Fibroblast of the aortic adventitia (primary cell): ENCODE measurements at places on chromosomes 4 and X. TPM values are rescaled to one million over a fixed set of nuclear protein-coding genes. Genes with fewer than 3 reads are reported as not detected.
A peak's percentile ranks its signal among the peaks of the same experiment; 100 is the strongest.

Gene PABPC1L2A
- not detected in 2 replicates for total RNA-seq

Gene PASD1
- total RNA-seq = not detected in 2 replicates

Gene CXorf65
- not detected in 2 replicates for total RNA-seq

Gene TMEM164
- total RNA-seq = 7.3 and 11.8 TPM in 2 replicates

Gene MCTS1
- total RNA-seq = 20.6 and 52.1 TPM in 2 replicates

Gene FANCB
- total RNA-seq = 4.0 and 12.7 TPM in 2 replicates

Gene GAGE12F
- not detected in 2 replicates for total RNA-seq

Gene HMGB3
- total RNA-seq = 8.2 and 13.1 TPM in 2 replicates

Gene RNF150
- 0.57 and 0.99 TPM in 2 replicates for total RNA-seq

Gene NMU
- not detected in 2 replicates for total RNA-seq

Gene SPIN3
- total RNA-seq = 10.0 TPM in 2 replicates

Gene PF4V1
- not detected in 2 replicates for total RNA-seq

Gene HSFX4
- not detected in 2 replicates for total RNA-seq

Gene CAPN6
- not detected in 2 replicates for total RNA-seq

Gene GPM6B
- total RNA-seq = 0.57 and 10.4 TPM in 2 replicates

Gene VBP1
- total RNA-seq = 59.4 and 80.8 TPM in 2 replicates

DNA sequence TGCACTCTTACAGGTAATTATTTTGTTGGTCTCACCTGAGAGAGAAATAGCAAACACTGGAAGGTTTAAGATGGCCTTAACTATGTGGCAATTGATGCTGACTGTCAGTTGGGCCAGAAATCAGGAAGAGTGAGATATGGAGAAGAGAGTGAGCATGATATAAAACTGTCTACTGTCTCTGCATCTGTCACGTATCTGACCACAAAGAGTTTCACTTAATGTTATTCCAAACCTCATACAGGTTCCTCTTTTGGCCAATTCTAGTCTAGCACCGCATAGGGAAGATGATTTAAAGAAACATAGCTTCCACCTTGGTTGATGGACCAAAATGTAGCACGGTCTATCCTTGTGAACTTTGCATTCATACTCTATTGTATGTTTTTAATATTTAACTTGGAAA is 381.0 kb upstream of the BOD1L1 start:
- DNase-seq = no peak

- peak; percentile 33 for DNase-seq
These were observed 2.5 kb downstream of the ARSJ start for GRCh38 chr4:113976741-113977525.

- no peak for DNase-seq
These were observed 423.1 kb downstream of the TEX13C start for GRCh38 chrX:125742811-125743210.

- DNase-seq = no peak
These were observed 2085.4 kb downstream of the ARAP2 start for GRCh38 chr4:34158878-34159277.

GRCh38 chrX:39766855-39767254 is 330.9 kb downstream of the BCOR start:
- no peak for DNase-seq

GRCh38 chr4:38815885-38816782 is 11.5 kb upstream of the TLR1 start:
- no peak for DNase-seq

DNA sequence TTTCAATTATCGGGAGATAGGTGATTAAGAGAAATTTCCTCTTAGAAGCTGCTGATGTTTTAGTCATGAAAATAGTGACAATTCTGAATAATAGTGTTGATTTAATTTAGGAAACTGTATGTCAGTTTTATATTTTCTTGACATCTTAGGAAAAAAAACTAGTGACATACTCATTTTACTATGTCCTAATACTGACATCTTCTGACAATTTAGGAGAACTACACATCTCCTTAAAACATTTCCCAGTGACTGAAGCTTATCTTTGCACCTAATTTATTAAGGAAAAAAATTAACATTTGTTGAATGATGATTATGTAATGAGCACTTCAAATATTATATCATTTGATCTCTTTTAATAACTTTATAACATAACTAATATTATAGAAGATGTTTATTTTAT is 42.0 kb upstream of the RBMXL3 start:
- DNase-seq = peak; percentile 50

DNA sequence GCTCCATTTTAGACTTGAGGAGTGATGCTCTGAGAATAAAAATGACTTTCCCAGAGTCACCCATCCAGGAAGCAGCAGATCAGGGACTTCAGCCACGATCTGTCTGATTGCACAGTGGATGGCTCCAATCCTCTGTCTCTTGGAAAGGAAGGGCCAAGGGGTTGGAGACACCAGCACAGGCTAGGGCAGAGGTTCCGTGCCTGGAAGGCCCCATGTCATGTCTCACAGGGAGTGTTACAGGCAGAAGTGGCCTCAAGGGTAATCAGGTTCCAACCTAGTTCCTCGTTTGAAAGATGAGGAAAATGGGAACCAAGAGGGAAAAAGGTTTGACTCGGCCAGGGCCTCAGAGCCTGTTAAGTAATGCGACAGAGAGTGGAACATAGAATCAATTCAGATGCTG is 160.0 kb downstream of the EFNB1 start:
- DNase-seq = no peak

GRCh38 chrX:48761674-48762471 is at the start of gene GLOD5:
GLOD5 (plus strand) TSS chrX:48761747; CDS start chrX:48761791, 44 bp downstream.
- DNase-seq = no peak

- DNase-seq = peak; percentile 73
These were observed 26.0 kb downstream of the SMIM43 start for GRCh38 chr4:121738780-121739535.

DNA sequence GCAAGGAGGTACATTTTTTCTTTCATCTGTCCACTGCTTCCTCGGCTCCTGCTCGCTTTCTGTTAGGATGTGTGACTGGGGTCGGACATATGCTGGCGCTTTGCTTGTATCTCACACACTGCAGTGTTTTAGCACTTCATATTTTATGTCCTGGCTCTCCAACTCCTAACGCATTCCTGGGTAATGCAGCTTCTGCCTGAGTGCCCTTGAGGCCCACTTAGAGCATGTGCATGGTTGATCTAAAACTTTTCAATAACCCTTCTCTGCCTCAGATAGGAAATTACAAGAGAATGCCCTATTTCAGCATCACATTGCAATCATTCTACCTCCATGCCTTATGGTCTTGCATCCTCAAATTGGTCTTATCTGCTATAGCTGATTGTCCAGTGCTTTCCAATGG is 65.3 kb downstream of the NEIL3 start:
- no peak for DNase-seq

DNA sequence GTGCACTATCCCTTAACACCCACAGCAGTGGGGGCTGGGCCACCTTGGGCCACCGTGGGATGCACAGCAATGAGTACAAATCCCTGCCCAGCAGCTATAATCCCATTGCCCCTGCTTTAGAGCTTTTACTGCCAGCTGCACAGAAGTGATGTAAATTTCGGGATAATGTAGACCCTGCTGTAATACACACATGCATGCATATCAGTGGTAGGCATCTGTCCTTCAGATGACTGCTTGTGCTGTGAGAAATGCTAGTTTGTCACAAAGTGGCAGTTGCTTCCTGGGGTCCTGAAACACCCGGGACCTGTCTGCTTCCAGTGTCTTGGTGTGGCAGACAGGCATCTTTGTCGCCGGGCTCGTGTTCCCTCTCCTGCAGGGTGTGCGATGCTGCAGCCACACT is 14.1 kb downstream of the NSG1 start:
- DNase-seq = no peak

DNA sequence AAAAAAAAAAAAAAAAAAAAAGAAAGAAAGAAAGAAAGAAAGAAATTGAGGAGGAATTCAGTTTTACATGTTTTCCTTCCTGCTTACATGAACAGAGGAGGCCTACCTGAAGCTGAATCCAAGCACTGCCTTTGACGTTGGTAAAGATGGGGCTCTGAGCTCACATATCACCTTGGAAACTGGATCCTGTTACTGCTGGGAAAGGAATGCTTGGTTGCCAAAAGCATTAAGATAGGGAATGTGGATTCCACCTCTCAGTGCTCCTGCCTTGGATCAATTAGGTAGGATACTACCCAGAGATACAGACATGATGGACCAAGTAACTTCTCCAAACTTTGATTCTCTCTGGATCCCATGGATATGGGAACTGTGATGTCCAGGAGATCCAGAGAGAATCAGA is 50.6 kb downstream of the NHS start:
- peak; percentile 14 for DNase-seq

DNA sequence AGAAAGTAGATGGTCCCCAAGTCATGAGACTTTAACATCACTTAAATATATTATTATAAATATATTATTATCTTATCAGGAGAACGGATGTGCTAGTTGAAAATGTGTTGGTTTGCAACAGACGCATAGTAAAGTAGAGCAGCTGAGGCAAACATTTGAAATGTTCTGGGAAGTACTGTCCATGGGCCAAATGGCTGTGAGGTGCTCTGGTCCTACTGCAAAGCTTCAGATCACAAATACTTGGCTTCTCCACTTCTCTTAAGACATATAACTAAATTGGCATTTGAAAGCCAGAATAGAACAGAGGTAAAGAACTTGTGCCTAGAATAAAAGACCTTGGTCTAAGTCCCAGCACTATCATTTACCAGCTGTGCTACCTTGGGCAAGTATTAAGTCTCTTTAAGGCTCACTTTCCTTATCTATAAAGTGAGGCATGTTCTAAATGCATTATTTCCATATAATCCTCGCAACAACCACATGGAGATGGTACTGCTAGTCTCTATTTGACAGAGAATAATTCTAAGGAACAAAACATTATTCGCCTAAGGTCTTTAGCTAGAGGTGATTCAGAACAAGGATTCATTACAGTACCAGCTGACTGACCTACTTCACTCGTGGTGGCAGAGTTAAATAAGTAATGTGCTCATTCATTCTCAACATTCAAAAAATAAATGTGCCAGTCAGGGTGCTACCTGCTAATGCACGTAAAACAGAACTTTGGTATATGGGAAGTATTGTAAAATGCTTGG is 297.1 kb downstream of the PPP3CA start:
- DNase-seq = no peak

- peak; percentile 63 for DNase-seq
These were observed 33.0 kb upstream of the ARHGAP6 start for GRCh38 chrX:11698702-11699101.

DNA sequence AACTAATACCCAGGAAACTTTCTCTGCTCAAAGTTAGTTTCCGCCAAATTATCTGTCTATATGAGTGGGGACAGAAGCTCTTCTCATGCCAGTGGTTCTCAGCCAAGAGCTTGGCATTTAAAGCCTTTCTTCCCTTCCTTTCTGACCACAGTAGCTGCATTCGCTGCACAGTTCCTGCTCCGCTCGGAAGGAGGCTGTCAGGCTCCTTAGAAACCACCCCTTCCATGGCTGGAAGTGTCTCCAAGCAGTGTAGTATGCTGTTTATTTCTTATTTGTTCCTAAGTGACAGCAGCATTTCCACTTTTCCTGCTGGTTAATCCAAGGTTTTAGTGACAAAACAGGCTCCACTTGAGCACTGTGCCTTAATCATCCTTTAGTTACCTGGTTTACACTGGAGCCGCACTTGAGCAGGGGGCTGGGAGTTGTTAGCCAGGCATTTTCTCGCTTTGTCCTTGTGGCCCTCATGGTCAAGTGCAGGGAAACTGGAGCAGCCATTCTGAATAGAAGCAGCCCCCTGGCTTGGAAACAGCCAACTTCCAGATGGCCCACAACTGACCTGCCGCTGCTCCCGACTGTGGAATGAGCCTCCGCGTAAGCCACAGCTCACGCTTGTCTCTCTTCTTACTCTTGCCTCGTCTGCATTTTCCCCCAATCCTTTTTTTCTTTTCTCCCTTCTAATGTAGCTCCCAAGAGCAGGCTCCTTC is 739.4 kb upstream of the TENM3 start:
- no peak for DNase-seq

- DNase-seq = no peak
These were observed 92.8 kb upstream of the TMEM47 start for GRCh38 chrX:34749896-34750295.

GRCh38 chr4:26178854-26179253 is 142.0 kb upstream of the RBPJ start:
- peak; percentile 84 for DNase-seq

DNA sequence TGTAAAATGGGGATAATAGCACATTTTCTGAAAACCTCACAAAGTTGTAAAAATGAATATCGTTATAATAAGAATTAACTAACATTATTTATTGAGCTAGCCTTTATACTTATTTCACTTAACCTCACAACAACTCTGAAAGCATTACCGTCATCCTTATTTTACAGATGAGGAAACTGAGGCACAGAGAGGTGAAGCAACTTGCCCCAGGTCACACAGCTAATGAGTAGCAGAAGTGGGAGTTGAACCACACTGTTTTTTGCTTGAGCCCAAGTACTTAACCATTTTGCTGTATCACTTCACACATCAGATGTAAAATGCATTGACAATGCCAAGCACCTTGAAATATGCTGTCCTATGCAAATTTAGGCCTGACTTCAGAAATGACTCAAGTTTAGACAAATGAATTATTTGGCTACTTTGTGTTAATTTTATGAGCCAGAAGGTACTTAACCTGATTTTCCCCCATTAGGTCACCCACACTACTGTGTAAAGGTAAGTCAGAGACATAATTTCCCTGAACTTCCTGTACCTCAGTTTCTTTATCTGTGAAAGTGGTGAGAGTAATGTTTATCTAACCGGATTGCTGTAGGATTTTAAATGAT is 23.1 kb downstream of the CD40LG start:
- DNase-seq = no peak

- DNase-seq = no peak
These were observed 28.3 kb upstream of the CLDN24 start for GRCh38 chr4:183350317-183351071.

GRCh38 chr4:26197018-26197779 is 123.6 kb upstream of the RBPJ start:
- DNase-seq = peak; percentile 97

DNA sequence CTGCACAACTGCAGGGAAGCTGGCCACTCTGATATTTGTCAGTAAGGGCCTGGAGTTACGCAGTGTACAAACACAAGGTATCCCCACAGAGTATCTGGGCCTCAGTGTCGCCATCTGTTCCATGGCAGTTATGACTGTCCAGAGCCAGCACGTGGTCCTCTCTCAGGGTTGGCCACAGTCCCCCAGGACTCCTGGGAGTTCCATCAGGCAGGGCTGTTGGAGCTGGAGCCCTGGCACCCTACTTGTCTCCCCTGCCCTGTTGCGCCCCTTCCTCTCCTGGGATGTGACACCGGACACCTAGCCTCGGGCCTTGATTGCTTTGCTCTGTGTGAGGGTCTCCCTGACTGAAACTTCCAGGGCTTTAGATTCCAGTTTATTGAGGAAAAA is 8.4 kb downstream of the HTRA3 start:
- no peak for DNase-seq

GRCh38 chr4:119035951-119036737 is 99.5 kb upstream of the MYOZ2 start:
- no peak for DNase-seq

- no peak for DNase-seq
These were observed 550.5 kb upstream of the BOD1L1 start for GRCh38 chr4:14177987-14178386.

DNA sequence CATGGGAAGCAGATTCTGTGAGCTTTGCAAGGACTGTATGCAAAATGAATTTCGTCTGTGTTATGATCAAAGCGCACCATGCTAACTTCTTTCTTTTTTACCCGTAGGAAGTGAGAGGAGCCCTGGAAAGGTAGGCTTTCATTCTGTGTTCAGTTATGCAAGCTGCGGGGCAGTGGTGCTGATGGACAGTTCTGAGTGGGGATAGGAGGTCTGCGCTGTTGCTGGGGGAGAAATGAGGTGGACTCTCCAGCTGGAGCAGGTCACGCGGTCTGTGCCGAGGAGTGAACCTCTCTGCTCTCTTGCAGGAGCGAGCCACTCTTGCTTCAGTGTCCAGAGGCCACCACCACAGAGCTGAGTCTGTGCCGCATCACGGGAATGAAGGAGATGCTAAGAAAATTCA is 4.5 kb downstream of the TRIML1 start:
- no peak for DNase-seq

- DNase-seq = peak; percentile 34
These were observed 29.6 kb upstream of the HCCS start for GRCh38 chrX:11081511-11081910.
